Urinary bladder (tissue), 4 donors: ENCODE measurements at places on chromosomes 2 and 18. TPM values are rescaled to one million over a fixed set of nuclear protein-coding genes. Genes with fewer than 3 reads are reported as not detected.
A peak's percentile ranks its signal among the peaks of the same experiment; 100 is the strongest.

Gene MAL
- 13.3 TPM for polyA plus RNA-seq

GRCh38 chr2:8877894-8878293 is 40.5 kb upstream of the KIDINS220 start:
- DNase-seq: no peak

Gene FEV
- not detected for polyA plus RNA-seq

DNA sequence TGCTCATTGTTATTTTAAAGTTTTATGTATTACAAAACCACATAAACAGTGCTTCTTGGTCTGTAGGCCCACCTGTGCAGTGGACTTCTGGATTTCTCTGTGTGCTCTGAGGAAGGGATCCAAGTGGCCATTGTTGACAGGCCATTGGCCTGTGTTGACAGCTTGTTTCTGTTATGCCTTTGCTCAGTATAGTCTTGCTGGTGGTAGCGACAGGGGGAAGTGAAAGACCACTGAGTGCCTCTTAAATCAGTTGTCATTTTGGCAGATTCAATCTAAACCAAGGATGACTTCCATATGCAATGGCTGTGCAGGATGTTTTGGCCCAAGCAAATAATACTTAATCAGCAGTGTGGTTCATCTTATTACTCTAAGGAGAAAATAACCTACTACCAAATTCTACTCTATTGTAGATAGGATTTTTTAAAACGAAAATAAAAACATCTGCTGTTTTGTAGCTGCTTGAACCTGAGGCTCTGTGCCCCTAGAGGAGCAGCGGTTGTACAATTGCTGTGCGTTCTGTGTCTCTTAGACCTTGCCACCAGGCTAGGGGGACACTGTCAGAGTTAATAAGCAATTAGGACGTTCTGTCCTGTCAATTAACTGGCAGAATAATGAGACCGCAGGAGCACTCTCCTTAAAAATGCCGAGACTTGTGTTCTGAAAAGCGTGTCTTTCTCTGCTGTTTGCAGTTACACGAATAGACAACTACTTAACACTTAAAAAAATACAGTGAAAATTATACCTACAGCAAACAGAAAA is 108.2 kb downstream of the RHBDD1 start:
- no peak for DNase-seq

Gene CCDC141
- 0.20 TPM for polyA plus RNA-seq

- DNase-seq: no peak
Measured at GRCh38 chr2:121818546-121818945, 63.1 kb downstream of the TSN start.

Gene CFC1
- polyA plus RNA-seq: not detected

Gene UCN
- polyA plus RNA-seq: 1.5 TPM

GRCh38 chr2:127620866-127621265 is 25.1 kb upstream of the GPR17 start:
- no peak for DNase-seq

DNA sequence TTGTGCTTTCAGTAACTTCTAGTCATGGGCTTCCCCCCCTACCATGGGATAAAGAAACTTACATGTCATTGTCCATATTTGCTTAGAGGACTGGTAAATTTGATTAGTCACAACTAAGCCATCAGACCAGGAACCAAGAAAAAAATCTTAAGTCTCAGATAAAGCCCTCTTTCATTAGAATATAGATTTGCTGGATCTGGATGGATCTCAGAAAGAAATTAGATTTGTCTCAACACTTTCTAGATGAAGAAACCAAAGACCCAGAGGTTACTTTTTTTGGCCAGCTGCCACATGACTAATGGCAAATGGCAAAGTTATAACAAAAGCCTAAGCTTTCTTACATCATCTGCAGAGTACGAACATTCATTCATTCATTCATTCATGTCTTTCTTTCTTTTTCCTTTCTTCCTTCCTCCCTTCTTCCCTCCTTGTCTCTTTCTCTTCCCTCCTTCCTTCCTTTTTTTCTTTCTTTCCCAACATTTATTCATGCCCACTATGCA is 60.2 kb downstream of the CDCA7 start:
- DNase-seq: no peak

Gene KHK
- 6.8 TPM for polyA plus RNA-seq

GRCh38 chr2:226234187-226234586 is 565.4 kb downstream of the IRS1 start:
- no peak for DNase-seq

- peak; percentile 51 for DNase-seq
Measured at GRCh38 chr2:206164261-206164862, 4.7 kb downstream of the EEF1B2 start.

GRCh38 chr18:22114526-22115321 is 54.7 kb upstream of the GATA6 start:
- DNase-seq: no peak

Gene AMER3
- polyA plus RNA-seq: 0.05 TPM

GRCh38 chr2:191935247-191935646 is 88.4 kb upstream of the CAVIN2 start:
- no peak for DNase-seq

DNA sequence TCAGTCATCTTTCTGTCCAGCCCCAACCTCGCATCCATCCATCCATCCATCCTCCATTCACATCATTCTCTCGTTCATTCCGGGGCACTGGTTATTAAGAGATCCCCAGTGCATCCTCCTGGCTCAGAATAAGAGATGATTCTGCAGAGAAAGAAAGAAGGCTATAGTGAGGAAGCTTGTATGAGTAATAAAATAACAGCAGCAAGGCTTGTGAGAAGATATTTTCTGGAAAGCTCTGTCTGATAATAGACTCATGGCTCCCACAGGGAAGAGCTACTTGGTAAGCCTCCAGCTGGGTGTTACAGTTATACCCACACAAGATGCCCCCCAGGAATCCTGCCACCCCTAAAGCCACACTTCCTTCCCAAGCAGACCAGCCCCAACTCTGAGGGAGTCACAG is 143.2 kb downstream of the MTCL1 start:
- no peak for DNase-seq

GRCh38 chr2:45780541-45781463 is 129.3 kb downstream of the PRKCE start:
- DNase-seq: no peak

DNA sequence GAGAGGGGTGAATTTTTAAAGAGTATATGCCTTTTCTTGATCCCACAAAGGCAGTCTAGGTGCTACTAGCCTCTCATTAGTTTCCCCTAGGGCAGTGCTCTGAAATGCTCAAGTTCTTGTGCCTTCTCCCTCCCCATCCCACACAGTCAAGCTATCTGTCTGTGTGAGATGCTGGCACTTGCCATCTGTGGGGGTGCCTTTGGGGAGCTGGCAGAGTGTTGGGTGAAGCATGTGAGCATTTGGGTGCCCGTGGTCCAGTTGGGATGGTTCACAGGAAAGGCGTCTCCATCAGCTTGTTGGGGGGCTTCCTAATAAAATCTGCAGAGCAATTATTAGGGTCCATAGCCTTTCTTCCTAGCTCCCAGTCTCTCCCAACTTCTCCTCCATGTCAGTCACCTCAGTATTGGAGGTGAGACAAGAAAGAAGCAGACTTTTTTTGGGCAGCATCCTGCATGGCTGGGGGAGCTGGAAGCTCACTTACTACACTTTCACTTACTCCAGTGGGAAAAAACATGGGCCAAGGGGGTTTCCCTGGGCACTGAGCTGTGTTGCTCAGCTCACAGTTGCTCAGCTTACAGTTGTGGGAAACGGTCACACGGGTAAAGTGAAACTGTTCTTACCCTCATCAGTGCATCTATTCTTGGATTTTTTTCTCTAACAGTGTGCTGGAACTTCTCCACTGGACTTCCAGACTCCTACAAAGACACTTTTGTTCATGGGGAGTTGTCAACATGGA is 29.3 kb downstream of the COLEC11 start:
- no peak for DNase-seq

Gene HTRA2
- polyA plus RNA-seq: 37.3 TPM

DNA sequence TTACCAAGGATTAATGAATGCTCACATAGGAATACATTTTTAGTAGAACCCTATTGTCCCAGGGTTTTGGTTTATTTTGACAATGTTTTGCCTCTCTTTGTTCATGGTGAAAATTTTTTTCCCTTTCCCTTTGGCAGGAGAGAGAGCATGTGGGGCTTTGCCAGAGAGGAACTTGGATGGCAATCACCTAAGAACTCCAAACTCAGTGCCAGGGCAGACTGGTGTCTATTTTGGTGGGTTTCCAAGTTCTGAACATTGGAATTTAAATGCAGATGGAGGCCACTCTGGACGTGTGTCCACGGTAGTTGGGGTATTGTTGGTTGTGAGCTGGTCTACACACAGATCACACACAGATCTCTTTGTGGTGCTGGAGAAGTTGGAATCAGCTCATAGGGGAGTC is 2091.1 kb upstream of the PIK3C3 start:
- no peak for DNase-seq

DNA sequence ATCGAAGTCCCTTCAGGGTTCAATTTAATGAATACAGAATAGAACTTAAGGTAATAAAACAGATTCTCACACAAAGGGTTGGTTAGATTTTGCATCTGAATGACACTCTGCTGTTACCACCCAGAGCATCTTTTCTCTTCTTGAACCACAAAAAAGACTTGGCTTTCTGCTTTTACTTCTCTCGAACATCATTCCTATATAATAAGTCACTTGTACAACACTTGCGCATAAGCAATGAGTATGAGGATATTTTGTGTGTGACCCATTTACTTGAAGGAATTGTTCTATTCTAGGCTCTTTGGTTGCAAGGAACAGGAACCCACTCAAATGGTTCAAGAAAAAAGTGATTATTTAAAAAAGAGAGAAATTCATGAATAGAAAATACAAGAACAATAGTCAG is 126.2 kb downstream of the NUP35 start:
- no peak for DNase-seq

Gene PAX3
- not detected for polyA plus RNA-seq

GRCh38 chr2:229297247-229297646 is 26.2 kb upstream of the PID1 start:
- no peak for DNase-seq

- DNase-seq: no peak
Measured at GRCh38 chr18:10419420-10420103, 34.9 kb upstream of the APCDD1 start.

- DNase-seq: no peak
Measured at GRCh38 chr2:54912893-54913292, 137.4 kb downstream of the RTN4 start.

Gene SERPINB12
- polyA plus RNA-seq: not detected

GRCh38 chr2:235640926-235641723 is 147.3 kb downstream of the AGAP1 start:
- no peak for DNase-seq

Gene FRZB
- 6.3 TPM for polyA plus RNA-seq

DNA sequence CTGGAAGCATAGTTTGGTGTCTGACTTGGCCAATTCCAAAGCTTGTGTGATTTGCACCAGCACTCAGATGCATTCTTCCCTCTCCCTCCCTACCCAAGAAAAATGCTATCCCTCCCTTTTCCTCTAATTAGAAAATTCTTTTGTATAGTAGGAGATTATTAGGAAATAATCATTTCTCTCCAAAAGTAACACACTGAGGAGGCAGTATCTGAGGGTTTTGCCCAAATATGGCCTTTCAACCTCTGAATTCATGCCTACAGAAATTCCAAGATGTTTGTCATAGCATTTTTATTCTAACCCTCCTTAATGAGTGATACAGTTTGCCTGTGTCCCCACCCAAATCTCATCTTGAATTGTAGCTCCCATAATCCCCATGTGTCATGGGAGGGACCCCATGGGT is 5.0 kb upstream of the TMEM18 start:
- DNase-seq: no peak

DNA sequence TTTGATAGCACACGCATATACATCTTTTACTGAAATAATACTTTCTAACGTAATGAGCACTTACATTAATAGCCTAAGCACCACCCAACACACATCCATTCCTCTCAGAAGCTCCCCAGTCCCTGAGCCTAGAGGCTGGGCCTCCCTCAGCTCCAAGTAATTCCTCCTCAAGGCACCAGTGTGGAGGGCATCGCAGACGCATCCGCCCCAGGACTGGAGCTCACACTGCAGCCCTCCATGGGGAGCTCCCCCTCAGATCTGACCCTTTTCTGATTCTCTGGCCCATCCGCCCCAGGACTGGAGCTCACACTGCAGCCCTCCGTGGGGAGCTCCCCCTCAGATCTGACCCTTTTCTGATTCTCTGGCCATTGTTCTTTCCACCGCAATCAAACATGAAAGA is 60.4 kb upstream of the SNTG2 start:
- no peak for DNase-seq

Gene STARD6
- polyA plus RNA-seq: not detected

DNA sequence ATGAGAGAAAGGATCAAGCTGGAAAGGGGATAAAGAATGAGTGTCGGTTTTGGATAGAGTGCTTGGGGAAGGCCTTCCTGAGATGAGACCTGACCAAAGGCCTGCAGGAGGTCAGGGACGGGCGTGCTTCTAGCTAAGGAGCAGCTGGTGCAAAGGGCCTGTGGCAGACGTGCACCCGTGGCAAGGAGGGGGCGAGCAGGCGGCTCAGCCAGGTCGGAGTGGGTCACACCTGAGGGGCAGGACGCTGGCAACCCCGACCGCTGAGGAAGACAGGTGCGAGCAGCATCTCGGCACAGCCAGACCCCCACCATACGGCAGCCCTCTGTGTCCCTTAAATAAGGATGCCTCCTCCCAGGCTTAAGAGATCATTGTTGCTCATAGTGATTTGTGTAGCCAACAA is 48.1 kb downstream of the ODC1 start:
- no peak for DNase-seq

Gene B3GNT7
- polyA plus RNA-seq: 1.7 TPM

Gene UGT1A3
- polyA plus RNA-seq: 0.14 TPM

Gene EIF4E2
- polyA plus RNA-seq: 63.2 TPM

DNA sequence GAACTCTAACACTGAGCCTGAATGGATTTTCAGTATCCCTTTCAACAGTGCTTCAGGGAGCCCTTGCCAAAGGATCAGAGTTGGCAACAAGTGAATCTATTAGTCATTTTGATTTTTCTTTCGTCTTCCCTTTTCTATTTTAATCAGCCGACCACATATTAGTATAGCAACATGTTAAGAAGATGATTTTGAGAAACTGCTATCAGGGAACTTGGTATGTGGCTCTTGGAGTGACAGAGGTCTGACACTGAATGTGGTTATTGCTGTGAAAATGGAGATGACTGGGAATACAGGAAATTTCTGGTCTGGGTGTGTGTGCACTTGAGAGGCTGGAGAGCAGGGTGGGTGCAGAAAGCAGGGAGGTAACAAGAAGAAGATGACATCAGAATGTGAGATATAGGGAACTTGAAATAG is 28.7 kb upstream of the IL1RL1 start:
- no peak for DNase-seq

DNA sequence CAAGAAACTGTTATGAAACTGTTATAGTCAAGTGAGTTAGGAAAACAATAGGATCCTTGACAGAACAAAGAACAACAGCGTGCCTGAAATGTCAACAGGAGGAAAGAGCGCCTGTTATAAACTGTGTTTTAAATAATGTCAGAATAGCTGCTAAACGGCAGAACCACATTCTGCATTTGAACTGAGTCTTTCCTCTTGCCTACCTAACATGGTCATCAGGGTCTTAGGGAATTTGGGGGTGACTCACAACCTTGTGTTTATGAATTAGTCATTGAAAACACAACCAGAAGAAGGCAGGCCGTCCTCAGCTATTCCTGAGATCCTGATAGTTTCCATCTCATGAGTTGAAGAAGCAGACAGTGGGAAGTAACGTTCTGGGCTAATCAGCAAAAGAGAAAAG is 222.0 kb upstream of the FN1 start:
- DNase-seq: no peak

GRCh38 chr2:99836690-99837605 is 305.4 kb downstream of the AFF3 start:
- peak; percentile 28 for DNase-seq

Gene BCL2
- 6.3 TPM for polyA plus RNA-seq
